Skin of body (tissue), 3 donors: ENCODE measurements at places on chromosomes 2 and 18.

GRCh38 chr2:171893196-171893823 lies 734 bp downstream of the SLC25A12 start:
- no peak for DNase-seq

DNA sequence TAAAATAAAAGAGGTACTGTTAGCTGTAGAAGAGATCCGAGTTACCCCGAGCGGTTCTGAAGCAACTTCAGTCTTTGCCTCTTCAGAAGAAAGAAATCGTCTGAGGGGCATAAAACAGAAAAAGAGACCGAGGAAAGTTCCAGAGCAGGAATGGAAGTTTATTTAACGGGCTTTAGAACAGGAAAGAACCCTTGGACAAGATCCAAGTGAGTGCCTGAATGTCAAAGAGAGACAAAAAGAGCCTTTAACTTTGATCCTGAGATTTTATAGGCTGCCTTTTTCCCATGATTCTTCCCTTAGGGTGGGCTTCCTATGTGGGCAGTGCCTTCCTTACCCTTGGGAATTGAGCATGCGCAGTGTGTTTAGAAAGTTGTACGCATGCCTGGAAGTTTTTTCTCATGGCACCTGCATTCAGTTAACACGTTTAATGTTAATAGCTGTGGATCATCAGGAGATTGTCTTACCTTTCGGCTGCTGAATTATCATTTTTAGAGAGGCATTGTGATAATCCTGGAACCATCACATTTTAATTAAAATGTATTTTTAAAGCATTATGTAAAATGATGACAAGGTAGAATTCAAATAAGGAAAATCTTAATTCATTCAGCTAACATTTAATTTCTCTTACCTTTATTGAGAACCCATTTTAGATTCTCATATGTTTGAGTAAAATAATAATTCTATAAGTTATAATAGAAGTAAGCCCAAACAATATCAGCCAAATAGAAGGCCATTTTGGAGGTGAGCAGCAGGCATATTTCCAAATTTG lies 269.5 kb upstream of the ZSWIM2 start:
- no peak for DNase-seq

- DNase-seq: no peak
Measured at GRCh38 chr2:24910245-24910644, 9.8 kb downstream of the ADCY3 start.

GRCh38 chr18:50340078-50340477 lies 34.8 kb upstream of the SKA1 start:
- DNase-seq: no peak

- DNase-seq: no peak
Measured at GRCh38 chr18:59686260-59686659, 11.0 kb downstream of the CCBE1 start.

DNA sequence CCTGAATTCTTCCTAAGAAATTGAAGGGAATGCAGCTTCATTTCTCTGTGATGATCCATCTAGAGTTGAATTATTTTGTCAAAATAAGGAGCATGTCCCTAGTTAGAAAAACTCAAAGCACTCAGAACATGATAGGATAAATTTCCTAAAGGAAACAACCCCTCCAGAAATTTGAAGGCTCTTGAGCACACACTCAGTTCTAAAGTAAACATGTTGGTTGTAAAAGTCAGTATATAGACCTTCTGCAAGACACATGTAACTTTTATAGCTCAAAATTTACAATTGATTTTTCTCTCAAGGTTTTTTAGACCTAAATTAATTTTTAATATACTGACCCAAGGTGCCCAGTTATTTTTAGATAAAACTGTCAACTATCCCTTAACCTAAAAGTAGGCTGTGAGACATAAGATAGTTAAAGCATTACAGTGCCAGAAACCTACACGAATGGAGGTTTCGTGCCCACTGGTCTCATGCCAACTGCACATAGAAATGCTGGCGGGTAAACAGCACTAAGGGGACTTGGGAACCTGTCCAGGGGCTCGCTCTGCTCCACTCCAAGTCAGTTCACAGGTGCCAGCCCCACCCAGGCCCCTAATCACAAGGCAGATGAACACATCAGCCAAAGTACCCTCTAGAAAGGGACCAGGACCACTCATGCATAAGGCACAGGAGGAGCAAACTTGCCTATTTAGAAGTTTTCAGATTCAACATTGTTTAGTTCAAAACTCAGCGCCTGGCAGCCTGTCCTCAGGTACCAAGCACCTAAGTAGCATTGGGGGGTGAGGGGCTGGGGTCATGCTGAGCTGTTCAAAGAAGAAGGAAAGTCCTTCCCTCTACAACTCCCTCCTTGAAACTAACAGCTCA lies 106.5 kb downstream of the SMC6 start:
- DNase-seq: no peak

DNA sequence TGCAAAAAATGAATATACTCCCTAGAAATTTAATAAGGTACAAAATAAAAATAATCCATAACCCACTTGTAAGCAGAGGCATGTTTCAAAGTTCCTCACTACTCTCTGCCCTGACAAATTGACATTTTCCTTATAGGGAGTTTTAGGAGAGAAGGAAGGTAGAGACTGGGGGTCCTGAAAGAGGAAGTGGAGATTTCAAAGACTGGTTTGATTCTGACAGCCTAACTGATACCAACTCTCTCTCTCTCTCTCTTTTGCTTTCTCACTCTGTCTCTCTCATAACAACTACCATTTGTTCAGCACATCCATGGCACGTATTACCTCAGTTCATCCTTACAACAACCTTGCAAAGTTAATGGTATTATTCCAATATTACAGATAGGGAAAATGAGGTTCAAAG lies 18.6 kb downstream of the FZD7 start:
- DNase-seq: no peak

GRCh38 chr2:60479226-60480088 lies 74.0 kb downstream of the BCL11A start:
- DNase-seq: no peak

DNA sequence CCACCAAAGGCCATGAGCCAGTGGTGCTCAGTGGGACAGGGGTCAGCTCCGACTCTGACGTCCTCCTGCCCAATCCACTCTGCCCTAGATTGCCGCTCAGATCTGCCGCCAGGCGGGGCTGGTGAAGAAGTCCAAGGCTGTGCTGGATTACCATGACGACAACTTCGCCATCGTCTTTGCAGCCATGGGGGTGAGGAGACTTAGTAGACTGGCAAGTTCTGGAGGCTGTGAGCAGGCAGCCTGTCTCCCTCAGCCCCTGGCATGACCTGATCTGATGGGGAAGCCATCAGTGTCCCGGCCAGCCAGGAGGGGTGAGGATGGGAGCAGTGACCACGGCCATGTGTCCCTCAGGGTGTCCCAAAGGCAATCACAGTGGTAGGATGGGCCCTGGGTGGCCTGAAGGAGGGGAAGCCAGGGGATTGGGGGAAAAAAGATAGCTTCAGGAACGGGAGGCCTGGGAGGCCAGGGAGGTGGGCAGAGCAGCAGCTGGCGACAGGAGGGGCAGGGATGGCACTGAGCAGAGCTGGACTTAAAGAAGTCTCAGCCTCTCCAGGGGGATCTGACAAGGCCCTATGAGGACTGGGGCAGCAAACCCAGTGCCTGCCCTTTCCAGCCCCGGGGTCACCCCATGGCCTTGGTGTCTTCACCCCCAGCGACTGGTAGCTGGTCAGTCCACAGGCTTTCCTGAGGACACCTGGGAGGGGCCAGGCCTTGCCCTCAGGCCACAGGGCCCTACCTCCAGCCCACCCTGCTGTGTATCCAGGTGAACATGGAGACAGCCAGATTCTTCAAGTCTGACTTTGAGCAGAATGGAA lies 17.4 kb upstream of the ANKRD53 start:
- DNase-seq: no peak

GRCh38 chr2:216519154-216519762 lies 20.6 kb downstream of the RPL37A start:
- peak; percentile 68 for DNase-seq

DNA sequence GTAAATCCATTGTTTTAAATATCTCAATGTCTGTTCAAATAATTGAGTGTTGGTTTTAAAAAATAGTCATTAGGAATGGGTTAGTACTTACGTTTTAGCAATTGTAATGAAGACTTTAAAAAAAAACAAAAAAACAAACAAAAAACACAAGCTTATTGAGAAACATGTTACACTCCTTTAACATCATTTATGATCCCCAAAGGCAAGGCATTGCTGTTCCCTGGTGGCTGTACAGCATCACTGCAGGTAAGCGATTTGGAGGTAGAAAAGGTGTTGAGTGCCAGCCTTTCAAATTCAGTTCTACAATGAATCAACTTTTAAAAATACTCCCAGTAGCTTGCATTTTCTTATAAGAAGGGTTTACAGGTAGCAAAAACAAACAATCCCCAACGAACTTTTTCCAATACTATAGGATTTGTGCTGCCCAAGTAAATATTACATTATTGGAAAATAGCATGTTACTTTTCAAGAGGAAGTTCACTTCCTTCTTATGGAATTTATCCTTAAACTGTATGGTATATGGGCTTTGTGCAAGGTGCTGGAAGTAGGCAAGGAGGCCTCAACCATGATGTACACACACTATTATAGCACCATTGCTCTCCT lies 27.5 kb downstream of the CNRIP1 start:
- no peak for DNase-seq

DNA sequence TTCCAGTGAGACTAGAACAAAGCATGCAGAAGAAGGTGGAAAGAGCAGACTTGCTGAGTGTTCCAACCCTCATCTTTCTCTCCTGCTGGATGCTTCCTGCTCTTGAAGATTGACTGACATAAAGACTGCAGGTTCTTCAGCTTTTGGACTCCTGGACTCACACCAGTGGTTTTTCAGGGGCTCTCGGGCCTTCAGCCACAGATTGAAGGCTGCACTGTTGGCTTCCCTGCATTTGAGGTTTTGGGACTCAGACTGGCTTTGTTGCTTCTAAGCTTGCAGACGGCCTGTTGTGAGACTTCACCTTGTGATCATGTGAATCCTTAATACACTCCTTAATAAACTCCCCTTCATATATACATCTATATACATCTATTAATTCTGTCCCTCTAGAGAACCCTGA lies 20.4 kb downstream of the VRK2 start:
- no peak for DNase-seq
